Stimulated activated CD8-positive, alpha-beta memory T cell treated with anti-CD3 and anti-CD28 coated beads, Interleukin-7, amount 100 ng/mL, for 24 hours (primary cell): ENCODE measurements at places on chromosomes 16 and 17.

DNA sequence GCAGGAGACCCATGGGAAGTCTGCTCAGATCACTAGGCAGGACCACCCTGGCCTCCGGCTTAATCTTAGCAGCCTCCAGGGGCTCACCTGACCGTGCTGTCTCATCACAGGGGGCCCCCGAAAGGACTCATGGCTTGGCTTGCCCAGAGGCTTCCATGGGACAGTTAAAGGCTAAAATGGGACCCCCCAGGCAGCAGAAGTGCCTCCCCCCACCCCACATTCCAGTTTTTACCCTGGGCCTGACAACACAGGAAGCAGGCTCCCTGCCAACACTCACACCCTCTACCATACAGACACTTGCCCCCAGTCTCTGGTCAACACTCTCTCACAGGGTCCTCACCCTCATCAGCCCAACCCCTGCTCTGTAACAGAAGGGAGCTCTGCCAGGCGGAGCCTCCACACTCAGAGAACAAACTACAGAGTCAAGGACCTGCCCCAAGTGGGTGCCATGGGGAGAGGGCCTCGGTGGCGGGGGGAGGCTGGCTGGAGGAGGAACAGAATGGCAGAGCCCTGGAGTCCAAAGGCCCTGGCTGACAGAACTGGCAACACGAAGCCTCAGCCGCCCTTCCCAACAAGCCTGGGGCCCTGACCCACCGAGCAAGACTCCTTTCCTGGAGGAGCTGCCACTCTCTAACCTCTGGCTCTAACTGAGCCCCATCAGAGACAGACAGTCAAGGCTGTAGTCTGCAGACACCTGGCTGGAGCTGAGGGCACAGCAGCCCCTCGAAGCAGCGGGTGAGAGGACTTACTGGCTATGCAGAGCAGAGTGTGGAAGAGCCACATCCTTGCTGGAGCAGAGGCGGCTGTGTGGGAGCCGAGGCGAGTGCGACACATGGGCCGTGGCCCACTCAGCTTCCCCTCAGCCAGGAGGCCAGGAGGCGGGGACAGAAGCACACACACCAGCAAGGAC is at the start of gene ITGAE:
TSS of gene ITGAE (minus strand) at position 827 of the 910 bp plus-strand sequence. CDS start at position 783, 44 bp downstream.
- DNase-seq = no peak

DNA sequence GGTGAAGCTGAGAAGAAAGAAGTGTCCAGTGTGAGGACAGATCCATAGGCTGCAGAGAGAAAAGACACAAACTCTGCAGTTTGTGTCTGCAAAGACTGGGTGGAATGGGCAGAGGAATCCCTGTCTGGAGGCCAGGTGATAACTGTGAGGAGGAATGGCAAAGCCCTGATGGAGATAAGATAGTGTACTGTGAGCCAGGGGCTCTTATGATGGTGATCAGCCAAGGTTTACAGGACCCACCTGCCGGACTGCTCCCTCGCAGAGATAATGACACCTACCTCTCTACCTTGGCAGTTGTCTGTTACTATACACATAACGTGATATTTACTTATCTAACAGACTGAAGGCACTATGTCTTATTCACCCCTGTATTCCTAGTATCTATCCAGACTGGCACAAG is 92.6 kb upstream of the ASIC2 start:
- DNase-seq = no peak

DNA sequence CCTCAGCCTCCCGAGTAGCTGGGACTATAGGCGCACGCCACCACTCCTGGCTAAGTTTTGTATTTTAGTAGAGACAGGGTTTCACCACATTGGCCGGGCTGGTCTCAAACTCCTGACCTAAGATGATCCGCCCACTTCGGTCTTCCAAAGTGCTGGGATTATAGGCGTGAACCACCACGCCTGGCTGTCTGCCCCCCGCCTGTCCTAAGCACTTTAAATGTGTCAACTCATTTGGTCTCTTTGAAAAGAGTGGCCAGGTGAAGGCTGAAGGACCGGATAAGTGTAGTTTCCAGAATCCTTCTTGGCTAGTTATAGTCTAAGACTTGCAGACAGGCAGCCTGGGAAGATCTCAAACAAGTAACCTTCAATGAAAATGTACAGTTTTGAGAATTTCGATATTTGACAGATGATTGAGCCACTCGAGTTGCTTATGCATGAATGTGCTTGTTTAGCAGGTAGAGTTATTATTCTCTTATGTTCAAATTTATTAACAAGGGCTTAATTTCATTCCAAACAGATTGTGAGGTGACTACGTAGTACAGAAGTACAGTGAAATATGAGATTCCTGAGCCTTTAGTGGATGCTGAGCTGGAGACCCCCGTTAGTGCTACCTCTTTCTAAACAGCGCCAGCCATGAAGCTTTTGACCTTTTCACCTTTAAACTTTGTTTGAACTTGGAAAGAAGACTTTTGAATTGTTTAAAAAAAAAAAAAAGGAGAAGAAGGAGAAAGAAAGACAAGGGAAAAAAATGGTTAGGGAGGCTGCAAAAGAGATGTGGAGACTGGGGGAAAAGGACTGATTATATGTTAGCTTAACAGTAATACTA is 164.4 kb upstream of the TBX2 start:
- DNase-seq = no peak

DNA sequence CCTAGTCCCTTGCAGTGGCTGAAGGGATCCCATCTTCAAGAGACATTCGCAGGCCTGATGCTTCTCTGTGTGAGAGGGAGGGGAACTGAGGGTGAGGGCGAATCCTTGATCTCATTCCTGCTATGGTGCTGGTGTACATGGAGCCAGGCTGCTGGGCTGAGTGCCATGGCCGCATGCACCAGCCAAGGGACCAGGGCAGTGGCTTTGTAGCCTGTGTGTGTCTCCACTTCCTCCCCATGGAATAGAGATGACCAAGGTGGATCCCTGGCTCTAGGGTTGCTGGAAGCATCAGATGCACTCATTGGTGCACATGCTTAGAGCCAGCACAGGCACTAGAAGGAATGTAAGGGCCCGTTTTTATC is 195.0 kb downstream of the FOXL1 start:
- DNase-seq = no peak

- no peak for DNase-seq
Observed at GRCh38 chr17:28228109-28228840, 90.7 kb upstream of the TMEM97 start.
